D721Med (cell line): ENCODE measurements at places on chromosomes 3 and 15.

- DNase-seq: no peak
These were observed 26.7 kb upstream of the MED12L start for GRCh38 chr3:151058740-151059139.

- no peak for DNase-seq
These were observed 218.2 kb upstream of the SGO1 start for GRCh38 chr3:20403986-20404740.

DNA sequence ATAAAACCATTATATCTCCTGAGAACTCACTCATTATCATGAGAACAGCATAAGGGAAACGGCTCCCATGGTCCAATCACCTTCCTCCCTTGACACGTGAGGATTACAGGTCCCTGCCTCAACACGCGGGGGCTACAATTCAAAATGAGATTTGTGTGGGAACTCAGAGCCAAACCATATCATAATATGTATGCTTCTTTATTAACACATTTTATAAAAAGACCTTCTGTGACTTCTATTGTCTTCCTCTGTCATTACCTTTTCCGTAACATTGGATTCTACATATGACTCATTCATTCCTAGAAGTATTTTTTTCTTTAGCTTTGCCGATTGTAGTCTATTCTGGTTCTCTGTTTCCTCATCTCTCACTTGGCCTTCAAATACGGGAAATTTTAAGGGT is 267.2 kb upstream of the ROBO1 start:
- no peak for DNase-seq

GRCh38 chr3:120448756-120449155 is 2.0 kb downstream of the FSTL1 start:
- DNase-seq: no peak

DNA sequence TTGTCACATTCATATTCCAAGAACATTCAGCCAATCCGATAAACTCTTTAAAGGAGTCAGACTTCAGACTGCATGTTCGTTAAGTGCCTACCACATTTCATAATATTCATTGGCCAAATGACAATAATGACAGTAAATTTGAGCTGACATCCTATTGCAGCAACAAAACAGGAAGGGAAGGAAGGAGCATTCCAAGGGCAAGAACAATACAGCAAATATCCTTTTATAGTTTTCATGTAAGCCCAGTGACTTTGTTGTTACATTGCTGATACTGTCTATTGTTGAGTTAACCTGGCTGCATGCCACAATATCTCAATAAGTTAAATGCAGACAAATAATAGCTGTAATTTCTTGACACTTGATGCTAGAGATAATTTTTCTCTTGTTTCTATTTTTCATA is 16.4 kb upstream of the CBLB start:
- DNase-seq: no peak
